ENCODE measurements at places on chromosomes 1 and 21.

- no peak for DNase-seq
These were observed 23.5 kb downstream of the IFI44 start for GRCh38 chr1:78673120-78673519.

DNA sequence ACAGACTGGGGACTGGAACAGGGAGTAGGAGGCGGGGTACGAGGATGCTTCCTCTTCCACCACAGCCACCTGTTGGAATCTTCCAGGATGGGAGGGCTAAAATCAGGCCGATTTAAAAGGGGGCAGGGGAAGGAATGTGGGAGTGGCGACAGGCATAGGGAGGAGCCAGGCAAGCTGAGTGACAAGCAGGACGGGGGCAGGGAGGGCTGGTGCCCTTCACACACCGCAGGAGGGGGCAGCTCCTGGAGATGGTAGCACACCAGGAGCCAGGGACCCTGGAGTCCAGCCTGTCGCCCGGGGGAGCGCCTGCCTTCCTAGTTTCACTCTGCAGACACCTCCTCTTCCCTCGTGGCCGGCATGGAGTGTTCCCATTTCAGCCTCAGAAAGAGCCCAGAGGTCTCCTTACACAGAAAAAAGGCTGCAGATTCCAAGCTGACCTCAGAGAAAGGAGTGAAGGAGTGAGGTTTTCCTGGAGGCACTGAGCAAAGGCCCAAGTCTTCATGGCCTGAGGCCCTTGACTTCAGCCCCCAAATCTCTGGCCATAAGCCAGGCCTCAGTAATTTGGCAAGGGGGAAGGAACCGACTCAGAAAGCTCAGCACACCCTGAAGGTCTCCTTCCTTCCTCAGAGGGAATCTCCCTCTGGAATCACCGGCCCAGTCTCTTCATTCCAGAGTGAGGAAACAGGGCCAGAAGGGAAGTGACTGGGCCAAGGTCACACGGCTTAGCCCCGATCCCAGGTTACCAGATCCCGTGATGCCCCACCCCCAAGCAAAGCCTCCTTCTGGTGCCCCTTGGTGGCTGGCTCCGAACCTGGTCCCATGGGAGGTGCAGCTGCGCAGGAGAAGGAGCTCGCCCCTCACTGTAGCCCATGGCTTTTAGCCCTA, 8.1 kb downstream of the BLACAT1 start:
- no peak for DNase-seq

DNA sequence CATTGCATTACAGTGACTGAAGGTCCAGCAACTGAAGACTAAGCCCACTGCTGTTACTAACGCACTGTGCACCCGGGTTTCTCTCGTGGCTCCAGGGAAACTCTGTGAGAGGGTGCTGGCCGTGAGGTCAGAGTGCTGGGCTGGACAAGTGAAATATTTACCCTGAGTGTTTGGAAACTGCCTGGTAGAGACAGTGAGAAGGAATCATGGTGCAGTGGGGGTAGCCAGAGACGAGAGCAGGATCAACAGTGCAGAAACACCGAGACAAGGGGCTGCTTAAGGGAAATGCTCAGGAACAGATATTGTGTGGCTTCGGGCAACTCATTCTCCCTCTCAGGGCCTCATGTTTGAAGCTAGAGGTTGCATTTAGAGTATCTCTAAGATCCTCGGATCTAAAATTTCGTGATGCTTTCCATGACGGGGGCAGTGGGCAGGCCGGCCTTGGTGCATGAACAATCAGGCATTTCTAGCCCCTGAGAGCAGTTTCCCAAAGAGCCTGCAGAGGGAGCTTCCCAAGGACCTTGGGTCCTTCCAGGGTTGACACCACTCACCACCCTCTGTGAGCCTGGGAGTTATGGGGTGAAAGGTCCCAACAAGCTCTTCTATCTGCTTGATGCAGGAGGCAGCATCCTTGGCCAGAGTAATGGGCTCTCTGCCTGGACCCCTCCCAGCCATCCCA, 9.7 kb downstream of the CD2 start:
- peak; percentile 22 for DNase-seq

DNA sequence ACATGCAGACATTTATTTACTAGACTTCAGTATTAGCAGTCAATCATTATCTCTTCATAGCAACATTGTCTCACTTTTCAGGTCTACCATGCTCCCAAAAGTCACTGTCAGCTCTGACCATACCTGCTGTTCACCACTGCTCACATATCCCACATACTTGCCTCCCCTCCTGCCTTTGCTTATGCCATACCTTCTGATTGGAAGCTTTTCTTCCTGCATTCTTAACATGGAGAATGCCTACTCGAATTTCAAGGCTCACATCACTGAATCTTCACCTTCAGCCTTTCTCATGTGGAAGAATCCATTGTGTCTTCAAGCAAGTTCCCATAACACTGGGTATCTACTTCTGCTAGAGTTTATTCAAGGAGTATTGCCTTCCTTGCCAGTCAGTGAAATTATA, 135.4 kb downstream of the NTNG1 start:
- DNase-seq, result no peak

DNA sequence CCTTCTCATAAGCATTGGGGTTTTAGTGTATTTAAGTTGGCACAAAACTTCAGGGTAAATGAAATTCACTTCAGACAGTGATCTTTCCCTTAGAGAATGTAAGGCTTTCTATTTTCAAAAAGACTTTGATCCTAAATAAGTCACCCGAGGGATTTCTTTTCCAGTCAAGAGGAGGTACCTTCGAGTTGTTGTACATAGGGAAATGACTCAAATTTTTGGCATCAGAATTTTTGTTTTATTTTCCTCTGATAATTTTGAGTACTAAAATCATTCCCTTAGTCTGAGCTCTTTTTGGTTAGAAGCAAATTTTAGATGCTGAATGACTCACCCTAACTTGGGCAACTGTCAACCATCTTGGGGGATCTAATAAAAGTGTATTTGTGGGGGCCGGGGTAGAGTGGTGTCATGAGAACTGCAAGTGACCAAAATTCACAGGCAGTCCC, 193.9 kb downstream of the DHRS3 start:
- no peak for DNase-seq

- no peak for DNase-seq
These were observed 304.0 kb downstream of the DUSP10 start for GRCh38 chr1:221437926-221438325.

- DNase-seq, result no peak
These were observed 92.6 kb upstream of the BEND5 start for GRCh38 chr1:48869116-48869893.

- no peak for DNase-seq
These were observed 15.3 kb upstream of the POU3F1 start for GRCh38 chr1:38061883-38062328.

DNA sequence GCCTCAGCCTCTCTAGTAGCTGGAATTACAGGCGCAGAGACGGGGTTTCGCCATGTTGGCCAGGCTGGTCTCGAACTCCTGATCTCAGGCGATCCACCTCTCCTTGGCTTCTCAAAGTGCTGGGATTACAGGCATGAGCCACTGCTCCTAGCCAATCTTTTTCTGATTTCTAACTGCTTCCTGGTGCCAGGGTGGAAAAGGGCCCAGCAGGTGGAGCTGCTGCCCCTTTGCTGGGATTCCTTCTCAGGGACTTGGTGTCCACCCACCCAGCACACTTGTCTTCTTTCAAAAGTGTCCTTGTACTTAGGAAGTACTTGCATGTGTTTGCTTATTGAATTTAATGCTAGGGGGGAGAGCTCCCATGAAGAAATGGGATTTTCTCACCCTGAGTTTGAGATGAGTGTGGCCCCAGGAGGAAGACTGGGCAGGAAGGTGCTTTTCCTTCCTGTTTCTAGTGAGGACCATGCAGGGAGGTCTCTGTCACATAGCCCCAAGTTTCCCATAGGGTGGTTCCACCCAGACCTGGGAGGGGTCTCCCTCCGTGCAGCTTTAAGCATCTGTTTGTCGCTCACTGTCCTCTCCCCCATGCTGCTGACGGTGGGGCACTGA, 14.2 kb downstream of the UTP11 start:
- DNase-seq, result no peak

GRCh38 chr1:56199061-56199460, 380.3 kb downstream of the PLPP3 start:
- DNase-seq, result no peak

GRCh38 chr1:65703853-65704252, 88.8 kb upstream of the PDE4B start:
- no peak for DNase-seq

DNA sequence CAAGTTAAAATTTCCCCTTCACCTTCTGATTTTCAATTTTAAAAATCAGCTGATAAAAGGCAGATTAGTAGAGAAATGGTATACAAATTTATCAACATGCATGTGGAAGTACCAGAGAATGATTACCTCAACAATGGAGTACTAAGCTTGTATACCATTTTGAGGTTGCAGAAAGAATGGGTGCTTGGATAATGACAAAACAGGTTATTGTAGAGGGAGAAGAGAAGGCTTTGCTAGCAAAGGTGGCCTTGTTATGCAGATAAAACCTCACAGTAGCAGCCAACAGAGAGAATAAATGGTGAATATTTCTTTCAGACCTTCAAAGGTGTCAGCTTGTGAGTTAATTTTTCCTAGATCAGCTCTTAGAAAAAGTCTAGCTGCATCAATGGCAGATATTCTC, 1174.9 kb upstream of the ADGRL4 start:
- DNase-seq, result no peak

- peak; percentile 60 for DNase-seq
These were observed at the start of gene PATJ for GRCh38 chr1:61741711-61742619. Gene PATJ, plus strand, starts transcription at chr1:61742480. Its CDS starts 20,413 bp downstream, at chr1:61762893.

DNA sequence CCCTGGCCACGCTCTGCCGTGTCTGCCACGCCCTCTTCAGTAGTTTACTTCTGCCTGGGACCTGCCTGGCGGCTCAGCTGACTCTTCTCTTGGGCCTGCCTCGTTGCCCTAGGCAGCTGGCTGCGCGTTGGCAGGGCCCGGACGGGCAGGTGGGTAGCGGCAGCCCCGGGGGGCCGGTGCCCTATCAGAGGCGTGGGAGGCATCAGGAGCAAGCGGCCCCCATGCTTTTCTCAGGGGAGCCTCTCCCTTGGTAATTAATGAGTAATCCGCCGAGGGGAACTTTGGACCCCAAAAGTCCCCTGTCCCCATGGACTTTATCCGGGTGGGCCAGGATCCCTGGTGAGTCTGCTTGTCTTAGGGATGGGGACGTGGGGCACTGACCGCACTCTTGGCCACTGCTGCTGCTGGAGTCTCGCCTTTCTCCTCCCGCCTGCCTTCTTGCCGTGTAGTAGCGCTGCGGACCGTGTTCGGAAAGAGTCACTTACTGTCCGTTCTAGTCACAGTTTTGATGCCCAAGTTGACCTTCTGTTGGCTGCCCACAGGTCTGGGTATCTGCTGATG, 22.7 kb downstream of the SKI start:
- no peak for DNase-seq

DNA sequence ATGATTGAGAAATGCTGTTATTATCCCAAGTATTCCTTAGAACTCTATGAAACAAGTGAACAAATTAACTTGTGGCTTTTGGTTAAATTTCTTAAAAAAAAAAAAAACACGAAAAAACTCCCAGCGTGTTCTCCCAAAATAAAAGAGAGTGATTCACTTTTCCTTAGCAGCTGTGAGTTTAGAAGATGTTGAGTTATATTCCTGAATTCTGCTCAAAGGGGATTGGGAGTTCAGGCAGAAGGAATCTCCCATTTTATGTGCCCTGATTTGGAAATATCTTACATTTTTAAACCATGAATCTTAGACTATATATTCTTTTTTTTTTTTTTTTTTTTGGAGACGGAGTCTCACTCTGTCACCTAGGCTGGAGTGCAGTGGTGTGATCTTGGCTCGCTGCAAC, 34.3 kb downstream of the SMG7 start:
- DNase-seq, result no peak

DNA sequence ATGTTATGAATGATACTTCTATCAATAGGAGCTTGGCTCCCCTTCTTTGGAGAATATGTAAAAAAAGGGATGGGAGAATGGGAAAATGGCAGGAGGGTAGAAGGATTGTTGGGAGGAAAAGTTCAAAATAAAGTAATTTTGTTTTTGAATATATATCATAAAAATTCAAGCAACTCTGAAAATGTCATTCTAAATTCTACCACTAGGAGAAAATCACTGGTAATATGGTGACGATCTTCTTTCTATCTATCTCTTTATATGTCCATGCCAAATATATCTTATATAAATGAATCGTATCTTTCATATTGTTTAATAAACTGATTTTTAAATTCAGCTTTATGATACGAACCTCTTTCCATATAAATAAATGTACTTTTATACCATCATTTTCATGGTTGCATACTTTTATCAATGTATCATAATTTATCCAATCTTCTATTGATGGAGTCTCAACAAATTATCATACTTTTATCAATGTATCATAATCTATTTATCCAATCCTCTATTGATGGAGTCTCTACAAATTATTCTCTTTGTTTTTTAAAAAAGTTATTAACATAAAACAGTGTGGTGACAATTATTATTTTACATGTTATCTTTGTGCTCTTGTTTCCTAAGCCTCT, 73.7 kb upstream of the MARK1 start:
- no peak for DNase-seq

DNA sequence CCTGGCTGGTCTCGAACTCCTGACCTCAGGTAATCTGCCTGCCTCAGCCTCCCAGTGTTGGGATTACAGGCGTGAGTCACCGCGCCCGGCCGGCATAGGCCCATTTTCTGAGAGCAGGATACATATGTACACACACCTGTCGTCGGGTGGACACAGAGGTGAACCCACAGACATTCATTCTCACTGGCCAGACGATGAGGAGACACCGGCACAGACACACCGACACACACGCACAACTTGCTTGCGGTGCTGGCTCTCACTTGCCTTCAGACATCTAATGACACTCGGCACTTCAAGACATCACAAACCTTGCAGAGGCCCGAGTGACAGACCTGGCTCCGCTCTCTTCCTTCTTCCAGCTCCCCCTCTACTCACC, 579 bp downstream of the PTCH2 start:
- no peak for DNase-seq

DNA sequence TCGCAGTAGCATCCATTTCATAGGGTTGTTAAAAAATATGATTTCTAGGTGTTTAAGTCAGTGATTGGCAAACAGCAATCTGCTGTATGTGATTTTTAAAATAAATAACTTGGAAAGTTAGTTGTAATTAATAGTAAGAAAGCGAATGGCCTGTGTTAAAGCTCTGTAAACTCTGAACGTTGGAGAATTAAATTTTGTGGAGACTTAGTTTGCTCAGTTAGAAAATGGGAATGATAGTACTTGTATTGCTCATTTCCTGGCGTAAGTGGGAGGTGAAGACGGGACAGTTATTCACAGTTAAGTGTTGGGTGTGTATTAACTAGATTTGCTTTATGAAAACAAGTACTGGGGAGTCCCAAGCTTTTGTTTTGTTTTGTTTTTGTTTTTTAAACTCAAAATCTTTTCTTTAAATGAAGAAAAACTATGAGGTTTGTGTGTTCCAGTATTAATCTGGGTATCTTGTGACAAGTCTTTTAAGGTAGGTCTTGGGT, 995 bp downstream of the CACYBP start:
- DNase-seq, result no peak

GRCh38 chr1:27103498-27103897, 51.4 kb downstream of the SLC9A1 start:
- DNase-seq, result no peak

GRCh38 chr1:109985247-109986053, 885 bp downstream of the AHCYL1 start:
- no peak for DNase-seq

- DNase-seq, result no peak
These were observed 8.9 kb downstream of the VTCN1 start for GRCh38 chr1:117201808-117202207.

- no peak for DNase-seq
These were observed 24.7 kb downstream of the HSF2BP start for GRCh38 chr21:43634618-43635017.

Data from 8988T (cell line).